Hippocampal formation (tissue), 2 donors: ENCODE measurements at places on chromosomes 7 and 10.

- DNase-seq, result no peak
These were observed 5.6 kb downstream of the TBL2 start for GRCh38 chr7:73572767-73573186.

- DNase-seq, result no peak
These were observed 32.1 kb downstream of the STK32C start for GRCh38 chr10:132275426-132276178.

DNA sequence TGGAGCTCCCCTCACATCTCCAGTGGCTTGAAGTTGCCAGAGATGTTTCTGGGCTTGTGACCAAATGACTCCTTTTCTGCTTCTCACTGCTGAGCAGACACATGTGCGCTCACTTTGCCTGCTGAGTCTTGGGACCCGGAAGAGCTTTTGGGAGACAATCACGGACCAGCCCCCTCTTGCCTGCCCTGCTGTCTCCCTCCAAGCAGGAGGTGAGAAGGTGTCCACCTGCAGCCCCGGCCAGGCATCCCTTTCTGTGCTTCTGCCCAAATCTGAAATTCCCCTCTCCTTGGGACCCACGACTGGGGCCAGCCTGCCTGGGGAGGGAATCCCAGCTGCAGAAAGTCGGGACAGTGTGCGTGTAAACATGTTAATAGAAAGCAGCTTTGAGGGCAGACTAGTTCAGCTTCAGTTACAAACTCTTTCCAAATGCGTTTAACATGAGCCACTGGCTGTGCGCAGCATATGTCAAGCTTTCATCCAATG, 31.7 kb downstream of the HTRA1 start:
- no peak for DNase-seq

DNA sequence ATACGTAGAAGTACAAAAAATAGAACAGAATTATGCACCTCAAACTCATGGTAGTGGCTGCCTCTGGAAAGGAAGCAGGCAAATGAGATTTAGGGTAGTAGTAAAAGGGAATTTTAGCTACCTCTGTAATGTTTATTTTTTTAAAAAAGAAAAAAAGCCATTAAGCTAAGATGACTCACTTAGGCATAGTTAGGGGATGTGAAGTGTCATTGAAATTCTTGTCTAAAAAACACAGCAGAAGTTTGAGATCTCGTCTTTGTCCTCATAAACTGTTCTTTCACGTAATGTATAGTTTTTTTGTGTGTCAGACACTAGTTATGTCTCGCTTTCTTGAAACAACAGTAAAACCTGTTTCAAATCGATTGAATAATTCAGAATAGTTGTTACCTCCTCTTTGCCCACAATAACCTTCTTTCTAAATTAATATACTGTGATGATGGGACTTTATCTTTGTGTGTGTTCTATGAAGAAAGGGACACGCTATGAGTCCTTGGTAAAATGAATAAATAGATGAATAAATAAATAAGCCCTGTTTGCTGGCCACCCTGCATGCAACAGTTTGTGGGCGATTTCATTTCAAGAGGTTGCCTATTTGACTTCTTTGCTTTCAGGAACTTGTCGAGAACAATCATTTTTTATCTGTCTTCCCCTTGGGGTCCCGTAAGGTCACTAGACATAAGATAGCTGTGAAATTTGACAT, 14.5 kb upstream of the FBXW4 start:
- no peak for DNase-seq

DNA sequence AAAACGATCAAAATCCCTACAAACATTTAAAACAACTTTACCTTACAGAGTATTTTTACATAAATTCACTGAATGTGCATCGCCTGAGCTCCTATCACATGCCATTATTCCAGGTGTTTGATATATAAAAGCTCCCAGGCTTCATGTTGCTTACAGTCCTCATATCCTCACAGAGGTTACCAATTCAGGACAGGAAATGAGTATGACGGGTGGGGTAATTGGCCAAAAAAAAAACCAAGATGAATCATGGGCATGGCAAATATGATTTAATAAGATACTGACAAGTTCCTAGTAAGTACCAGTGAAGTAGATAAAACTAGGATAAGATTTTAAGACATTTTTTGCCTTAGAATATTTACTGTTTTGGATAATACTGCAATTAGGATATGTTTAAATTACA, 135.8 kb downstream of the KMT2E start:
- DNase-seq, result no peak

- DNase-seq, result no peak
These were observed 229.7 kb upstream of the PFKP start for GRCh38 chr10:2837674-2838073.

DNA sequence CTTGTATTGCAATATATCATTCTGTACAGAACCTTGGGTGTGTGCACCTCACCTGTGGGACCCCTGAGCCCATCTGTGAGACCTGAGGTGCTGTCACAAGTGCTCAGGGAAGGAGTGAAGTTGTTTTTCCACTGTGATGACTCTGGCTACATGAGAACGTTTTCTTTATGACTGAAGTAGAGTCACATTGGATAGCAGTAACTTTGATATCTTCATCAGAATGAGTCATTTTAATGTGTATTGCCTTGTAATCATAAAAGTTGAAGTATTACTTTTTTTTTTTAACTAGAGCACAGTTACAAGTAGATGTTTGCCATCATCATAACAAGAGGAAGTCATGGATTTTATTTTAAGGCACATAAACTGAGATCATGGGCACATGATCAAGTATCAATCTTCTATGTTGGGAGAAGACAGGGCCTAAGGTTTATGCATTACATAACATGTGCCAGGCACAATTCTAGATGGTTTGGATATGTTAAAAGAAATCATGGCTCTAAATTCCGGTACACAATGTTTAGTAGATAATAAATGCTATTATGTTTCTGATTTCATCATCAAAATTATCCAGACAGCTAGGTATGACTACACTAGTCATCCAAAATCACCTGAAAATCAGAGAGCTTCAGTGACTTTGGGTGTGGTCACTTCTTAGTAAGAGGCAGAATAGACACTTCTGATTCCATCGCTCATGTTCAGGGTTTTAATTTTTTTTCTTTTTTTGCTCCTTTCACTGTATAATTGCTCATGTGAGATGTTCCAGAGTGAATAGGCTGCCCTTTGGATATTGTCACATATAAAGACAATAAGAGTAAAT, 82.7 kb upstream of the KLF6 start:
- DNase-seq, result no peak

- DNase-seq, result no peak
These were observed 134.6 kb downstream of the PIP4K2A start for GRCh38 chr10:22579826-22580225.

GRCh38 chr10:4456279-4456678, 369.7 kb upstream of the AKR1E2 start:
- DNase-seq, result no peak

- DNase-seq, result no peak
These were observed 83.7 kb downstream of the CACNB2 start for GRCh38 chr10:18223898-18224297.

DNA sequence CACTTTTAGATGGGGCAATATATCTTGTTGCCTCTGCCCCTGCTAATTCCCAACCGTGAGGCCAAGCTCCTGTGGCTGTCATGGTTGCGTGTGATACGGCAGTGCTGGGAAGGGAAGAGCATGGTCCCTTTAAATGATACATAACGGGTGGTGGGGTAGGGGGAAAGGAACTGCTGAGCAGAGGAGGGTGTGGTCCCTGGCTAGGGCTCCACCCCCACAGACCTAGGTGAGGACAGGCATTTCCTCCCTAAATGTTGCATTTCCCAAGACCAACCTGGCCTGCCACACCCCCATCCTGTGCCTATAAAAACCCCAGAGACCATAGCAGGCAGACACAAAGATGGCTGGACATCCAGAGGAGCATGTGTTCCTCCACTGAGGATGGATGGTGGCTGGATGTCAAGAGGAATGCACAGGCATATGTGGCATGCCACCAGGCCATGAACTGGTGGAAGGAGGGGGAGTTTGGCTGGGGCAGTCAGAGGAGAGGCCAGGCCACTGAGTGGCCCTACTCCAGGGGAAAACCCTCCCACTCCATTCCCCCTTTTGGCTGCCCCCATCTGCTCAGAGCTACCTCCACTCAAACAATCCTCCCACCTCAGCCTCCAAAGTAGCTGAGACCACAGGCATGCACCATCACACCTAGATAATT, 104.0 kb downstream of the PLXDC2 start:
- DNase-seq, result no peak

DNA sequence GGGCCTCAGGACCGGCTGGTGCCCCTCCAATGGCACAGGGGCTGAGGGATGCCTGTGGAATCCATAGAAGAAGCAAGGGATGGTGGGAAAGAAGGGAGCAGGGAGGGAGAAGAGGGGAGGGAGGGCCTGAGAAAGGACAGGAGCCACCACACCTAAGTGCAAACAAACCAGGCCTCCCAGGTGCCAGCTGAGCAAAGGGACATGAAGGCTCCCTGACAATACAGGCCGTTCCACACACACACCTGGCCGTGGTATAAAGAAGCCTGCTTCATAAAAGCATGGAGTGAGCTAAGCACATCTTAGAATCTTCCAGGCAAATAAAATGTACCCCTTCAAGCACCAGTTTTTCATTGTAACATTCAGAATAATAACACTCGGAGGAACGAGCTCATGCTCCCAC, 54.0 kb downstream of the OAT start:
- no peak for DNase-seq

- no peak for DNase-seq
These were observed 279.2 kb downstream of the MAD1L1 start for GRCh38 chr7:1953199-1954190.

DNA sequence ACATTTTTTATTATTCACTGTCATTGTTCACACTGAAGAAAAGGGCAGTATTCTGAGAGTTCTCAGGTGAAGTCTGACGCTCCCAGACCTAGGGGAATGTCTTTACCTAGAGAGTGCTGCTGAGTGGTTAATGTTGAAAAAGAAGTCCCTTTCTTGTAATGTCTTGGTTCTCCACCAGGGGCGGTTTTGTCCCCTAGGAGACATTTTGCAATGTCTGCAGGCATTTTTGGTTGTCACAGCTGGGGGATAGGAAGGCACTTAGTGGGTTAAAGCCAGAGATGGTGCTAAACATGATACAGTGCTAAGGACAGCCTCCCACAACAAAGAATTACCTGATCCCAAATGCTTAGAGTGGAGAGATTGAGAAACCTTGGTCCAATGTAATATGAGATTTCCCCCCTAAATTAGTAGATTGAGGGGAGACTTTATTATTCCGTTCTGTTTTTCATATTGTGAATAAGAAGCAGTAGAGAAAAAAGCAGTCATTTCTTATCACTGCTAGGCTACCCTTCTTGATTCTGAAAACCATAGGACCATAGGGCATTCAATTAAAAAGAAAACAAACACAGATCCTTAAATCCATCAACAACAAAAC, 13.1 kb downstream of the UMAD1 start:
- no peak for DNase-seq

DNA sequence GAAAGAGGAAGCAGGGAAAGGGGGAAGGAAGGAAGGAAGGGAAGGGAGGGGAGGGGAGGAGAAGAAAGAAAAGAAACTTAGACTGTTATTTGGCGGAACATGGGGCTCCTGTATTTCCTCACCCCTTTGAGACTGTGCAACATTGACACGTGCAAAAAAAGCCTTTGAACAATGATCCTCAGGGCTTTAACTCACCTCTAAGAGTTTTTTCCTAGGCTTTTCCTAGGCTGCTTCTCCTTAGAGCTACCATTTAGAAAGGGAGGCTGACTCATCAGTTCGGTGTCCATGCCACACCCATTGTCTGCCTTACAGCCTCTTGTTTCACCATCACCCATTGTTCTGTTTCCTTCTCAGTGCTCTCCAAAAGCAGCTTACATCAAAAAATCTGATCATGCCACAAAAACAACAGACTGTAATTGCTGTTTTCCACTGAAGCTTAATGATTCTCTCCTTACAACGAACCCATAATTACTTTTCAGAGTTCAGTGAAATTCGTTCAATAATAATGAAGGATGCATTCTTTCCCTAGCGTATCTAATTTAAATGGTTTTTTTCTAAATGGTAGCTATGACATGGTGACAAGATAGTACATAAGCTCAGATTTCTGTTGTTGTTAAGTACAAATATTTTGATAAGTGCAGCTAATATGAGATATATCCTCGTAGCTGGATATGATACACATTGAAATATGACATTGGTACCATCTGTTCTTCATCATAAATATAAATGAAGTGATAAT, 90.8 kb downstream of the PRLHR start:
- DNase-seq, result no peak

DNA sequence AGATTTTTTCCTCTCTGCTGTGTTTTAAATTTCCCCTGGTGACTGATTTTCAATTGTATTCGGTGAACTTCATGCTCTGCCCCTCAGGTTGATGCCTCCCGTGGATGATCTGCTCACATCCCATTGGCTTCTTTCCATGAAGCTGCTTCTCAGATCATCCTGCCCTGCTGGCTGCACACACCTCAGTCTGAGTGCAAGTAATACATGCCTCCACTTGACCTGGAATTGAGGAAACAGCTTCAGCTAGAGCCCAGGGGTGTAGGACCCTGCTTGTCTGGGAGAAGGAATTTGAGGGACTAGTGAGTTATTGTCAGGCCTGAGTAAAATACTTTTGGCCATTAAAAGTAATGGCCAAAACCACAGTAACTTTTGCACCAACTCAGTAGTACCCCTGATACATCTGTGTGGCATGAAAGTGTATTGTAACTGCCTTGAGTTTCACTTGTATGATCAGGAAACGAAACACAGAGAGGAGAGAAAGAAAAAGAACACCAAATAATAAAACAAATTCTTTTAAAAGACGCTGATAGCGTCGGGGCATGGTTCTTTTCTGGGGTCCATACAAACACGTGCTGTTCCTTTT, 49.4 kb downstream of the SPAM1 start:
- DNase-seq, result no peak

- DNase-seq, result no peak
These were observed 128.4 kb upstream of the SMIM30 start for GRCh38 chr7:113246738-113247137.

GRCh38 chr10:21976739-21977138, 26.8 kb downstream of the DNAJC1 start:
- peak; percentile 17 for DNase-seq

DNA sequence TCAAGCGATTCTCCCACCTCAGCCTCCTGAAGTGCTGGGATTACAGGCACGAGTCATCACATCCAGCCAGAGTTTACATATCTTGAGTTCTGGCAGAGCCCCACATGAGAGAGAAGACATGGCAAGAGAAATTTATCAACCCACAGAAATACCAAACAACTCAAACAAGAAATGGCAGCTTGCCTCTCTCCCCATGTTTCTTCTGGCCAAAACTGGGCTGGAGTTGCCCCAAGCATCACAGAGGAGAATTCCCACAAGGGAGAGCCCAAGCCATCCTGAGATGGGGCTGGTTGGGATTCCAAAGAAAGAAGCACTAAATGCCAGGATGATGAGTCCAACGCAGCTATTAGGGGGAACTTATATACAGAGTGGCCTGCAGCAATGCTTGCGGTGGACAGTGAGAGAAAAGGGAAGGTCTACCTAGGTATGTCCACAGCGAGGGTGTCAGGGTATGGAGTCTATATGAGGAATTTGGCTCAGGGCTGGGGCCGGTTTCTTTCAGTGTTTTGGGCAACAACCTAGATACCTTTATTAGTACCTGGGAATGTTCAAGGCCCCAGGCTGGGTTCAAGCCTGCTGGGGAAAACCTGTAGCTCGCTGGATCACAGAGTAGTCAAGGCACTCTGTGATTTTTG, 14.5 kb upstream of the PAX4 start:
- no peak for DNase-seq
